ENCODE measurements at places on chromosomes 6 and 20.

DNA sequence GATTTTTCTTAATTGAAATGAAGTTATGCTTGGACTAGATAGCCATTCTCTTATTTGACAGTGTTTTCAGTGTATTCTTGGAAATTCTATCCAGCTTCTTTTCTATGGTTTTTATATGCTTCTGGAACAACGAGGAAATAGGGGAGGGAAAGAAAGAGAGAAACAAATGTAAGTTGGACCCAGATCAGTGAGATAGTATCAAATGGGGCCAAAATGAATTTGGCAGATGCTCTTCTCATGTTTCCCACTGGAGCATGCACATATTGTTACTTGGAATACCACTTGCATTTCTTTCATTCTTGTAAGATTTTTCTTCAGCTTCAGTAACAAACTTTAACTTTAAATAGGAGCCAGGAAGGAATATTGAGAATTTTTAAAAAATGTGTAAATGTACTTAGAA, 312.3 kb downstream of the PRL start:
- no peak for DNase-seq

DNA sequence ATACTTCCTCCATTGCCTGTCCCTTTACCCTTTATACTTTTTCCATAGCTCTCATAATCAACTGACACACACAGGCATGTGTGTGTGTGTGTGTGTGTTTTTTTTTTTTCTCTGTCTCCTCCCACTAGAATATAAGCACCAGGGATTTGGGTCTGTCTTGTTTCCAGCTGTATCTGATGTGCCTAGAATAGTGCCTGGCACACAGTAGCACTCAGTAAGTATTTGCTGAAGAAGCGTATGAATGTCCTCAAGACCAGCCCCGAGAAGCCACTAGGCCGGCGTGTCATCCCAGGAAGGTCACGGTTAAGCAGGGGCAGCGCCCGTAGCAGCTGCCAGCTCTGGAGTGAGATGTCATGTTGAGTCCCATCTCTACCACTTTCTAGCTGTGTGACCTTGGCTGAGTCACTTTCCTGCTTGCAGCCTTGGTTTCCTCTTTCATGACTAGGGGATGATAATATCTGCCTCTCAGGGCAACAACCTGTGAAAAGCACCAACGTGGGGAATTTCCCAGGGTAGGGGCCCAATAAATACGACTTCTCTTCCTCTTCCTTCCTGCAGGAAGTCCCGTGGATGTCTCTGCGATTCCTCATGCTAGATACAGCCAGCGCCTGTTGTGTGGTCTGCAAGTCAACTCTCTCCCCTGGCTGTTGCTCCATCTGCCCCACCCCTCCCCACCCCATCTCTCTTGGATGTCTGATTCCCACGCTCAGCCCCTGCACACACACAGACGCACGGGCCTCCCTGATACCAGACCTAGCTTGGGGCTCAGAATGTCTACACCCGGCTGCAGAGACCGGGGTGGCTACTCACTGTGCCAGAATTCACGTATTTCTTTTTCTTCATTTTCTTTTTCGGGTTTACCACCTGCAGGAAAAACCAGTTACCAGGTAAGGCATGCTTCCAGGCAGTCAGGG, 58.1 kb downstream of the RAB44 start:
- peak; percentile 61 for DNase-seq

DNA sequence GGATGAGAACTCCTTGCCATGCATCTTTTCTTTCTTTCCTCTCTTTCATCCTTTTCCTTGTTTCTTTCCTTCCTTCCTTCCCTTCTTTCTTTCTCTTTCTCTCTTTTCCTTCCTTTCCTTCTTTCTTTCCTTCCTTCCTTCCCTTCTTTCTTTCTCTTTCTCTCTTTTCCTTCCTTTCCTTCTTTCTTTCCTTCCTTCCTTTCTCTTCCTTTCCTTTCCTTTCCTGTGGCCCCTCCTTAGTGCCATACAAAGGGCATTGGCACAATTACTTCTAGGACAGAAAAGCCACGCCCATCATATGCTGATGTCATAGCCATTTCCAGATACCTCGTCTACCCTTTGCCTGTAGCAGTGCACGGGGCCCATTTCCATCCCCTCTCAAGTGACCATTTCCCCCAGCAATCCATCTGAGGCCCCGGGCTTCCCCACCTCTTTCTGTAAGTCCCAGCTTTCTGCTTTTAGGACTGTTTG, 2.2 kb upstream of the CENPB start:
- DNase-seq: no peak

DNA sequence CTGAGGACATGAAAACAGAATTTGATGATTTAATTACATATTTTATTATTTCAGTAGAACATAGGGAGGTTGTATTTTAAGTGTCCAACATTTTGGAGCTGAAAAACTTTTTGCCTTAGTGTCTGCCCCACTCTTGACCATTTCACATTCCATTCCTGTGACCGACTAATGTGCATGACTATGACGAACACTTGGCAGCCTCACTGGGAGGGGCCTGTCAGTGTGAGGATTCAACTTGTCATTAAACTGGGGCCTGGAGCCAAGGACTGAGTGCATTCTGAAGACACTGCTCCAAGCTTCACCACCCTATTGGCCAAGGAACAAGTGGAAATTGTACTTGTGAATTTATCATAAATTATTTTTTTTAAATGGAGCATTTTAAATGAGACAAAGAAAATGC, 661.3 kb downstream of the BCKDHB start:
- peak; percentile 72 for DNase-seq

DNA sequence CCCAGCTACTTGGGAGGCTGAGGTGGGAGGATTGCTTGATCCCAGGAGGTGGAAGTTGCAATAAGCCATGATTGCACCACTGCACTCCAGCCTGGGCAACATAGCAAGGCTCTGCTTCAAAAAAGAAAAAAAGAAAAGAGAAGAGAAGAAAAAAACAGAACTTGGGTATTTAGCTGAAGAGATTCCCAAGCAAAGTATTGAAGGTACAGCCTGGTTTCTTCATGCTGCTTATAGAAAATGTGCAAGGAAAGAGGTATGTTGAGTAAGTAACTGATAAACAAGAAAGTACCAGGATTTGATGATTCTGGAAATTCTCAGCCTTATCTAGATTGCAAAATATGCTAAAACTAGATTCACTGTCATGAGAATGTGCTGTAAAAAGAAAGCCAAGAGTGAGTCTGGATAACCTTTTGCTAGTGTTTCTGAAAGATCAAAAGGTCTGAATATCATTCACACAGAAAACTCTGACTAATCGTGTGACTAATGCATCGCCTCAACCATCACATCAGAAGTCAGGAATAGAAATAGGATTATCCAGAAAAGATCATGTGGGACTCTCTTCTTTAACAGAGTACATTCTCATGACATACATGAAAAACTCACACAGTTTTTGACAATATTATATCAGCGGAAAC, 32.4 kb upstream of the NOP56 start:
- no peak for DNase-seq

Data from SJSA1 (cell line).